Activated T-helper 1 cell treated with anti-CD3 and anti-CD28 coated beads, Interleukin-12 subunit alpha, Interleukin-12 subunit beta, Interleukin-2, Interleukin-4 antibody, amounts not matched to agents 30 ng/mL and 10 ng/mL and 1 ng/mL, durations not matched to agents 14 hours and 24 hours and 36 hours (primary cell): ENCODE measurements at places on chromosomes 6 and 20. TPM values are rescaled to one million over a fixed set of nuclear protein-coding genes. Genes with fewer than 3 reads are reported as not detected.

- no peaks in the 10 kb centered on the region for H3K4me1 ChIP-seq
- no peak overlapping the region for H3K27ac ChIP-seq
- no peak overlapping the region for H3K4me3 ChIP-seq
- no peak for DNase-seq
- H3K36me3 ChIP-seq = no peaks in the 10 kb centered on the region
Measured at GRCh38 chr6:142118925-142119324, 13.8 kb upstream of the GJE1 start.

GRCh38 chr20:62977613-62978560, 25.4 kb downstream of the SLC17A9 start:
- peaks cover 19% of the 10 kb centered on the region for H3K4me1 ChIP-seq
- no peak overlapping the region for H3K27ac ChIP-seq
- DNase-seq = peak; percentile 32
- peak overlapping the region; percentile 19 for H3K4me3 ChIP-seq

DNA sequence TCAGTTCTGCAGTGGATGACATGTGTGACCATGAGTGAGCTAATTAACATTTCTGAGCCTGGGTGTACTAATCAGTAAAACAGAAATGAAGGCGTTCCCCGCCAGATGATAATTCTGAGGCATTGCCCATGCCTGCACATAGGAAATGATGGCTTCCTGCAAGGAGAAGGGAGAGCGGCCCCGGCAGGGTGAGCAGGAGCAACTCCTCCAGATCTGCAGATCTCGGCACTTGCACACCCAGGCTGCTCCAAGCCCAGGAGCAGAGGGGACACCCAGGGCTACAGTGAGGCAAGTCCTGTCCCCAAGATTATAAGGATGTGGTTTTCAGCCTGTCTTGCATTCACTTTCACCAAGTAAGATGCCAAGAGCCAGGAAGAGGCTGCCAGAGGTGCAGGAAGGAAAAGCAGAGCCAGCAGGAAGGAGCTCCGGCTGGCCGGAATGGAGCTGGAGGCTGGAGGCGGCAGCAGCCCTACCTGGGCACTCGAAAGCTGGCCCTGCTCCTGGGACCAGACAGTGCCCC, 177.5 kb upstream of the CST7 start:
- no peak overlapping the region for H3K27ac ChIP-seq
- H3K27me3 ChIP-seq = peaks cover 17% of the 10 kb centered on the region
- H3K4me3 ChIP-seq = no peak overlapping the region
- no peaks in the 10 kb centered on the region for H3K36me3 ChIP-seq
- peaks cover 5% of the 10 kb centered on the region for H3K4me1 ChIP-seq

GRCh38 chr6:132795461-132795860, 3.0 kb downstream of the SLC18B1 start:
- DNase-seq = no peak
- H3K4me3 ChIP-seq = no peak overlapping the region
- no peaks in the 10 kb centered on the region for H3K27me3 ChIP-seq

GRCh38 chr20:10344953-10345352, 89.1 kb downstream of the MKKS start:
- no peaks in the 10 kb centered on the region for H3K36me3 ChIP-seq
- H3K27ac ChIP-seq = no peak overlapping the region
- H3K27me3 ChIP-seq = peaks cover 7% of the 10 kb centered on the region
- H3K4me1 ChIP-seq = no peaks in the 10 kb centered on the region
- no peak for DNase-seq

DNA sequence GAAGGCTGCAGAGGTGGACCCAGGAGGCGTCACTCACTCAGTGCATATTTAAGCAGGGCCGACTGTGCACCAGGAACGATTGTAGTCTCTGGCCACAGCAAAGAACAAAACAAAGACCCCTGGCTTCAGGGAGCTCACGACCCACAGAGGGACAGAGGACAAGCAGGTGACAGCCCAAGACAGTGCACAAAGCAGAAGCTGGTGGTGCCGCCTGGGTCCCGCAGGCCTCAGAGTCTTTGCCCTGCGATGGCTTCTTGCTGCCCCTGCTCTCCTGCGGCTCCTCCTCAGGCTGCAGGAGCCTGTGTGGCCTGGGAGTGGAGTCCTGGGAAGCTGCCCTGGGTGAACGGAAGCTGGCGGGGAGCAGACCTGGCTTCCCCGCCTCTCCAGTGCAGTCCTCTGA, 300.0 kb downstream of the PREX1 start:
- H3K4me3 ChIP-seq = no peak overlapping the region
- no peak overlapping the region for H3K27ac ChIP-seq
- no peaks in the 10 kb centered on the region for H3K27me3 ChIP-seq
- DNase-seq = no peak

DNA sequence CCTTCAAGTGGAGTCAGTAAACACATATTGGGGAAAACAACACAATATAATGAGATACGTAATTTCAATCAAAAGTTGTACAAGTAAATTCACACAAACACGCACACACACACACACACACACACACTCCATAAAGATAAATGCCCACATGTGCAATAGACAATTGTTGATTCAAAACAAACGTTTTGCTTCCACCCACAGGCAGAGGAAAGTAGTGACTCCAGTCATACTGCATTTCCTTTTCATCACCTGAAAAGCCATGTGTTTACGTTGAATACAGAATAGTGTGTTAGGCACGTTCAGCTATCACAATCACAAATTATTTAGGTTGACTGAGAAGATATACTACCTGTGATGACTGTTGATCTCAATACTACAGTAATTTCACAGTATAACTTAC, 443.8 kb upstream of the MANEA start:
- no peaks in the 10 kb centered on the region for H3K27me3 ChIP-seq
- no peak overlapping the region for H3K4me3 ChIP-seq
- no peaks in the 10 kb centered on the region for H3K4me1 ChIP-seq
- H3K27ac ChIP-seq = no peak overlapping the region
- H3K36me3 ChIP-seq = no peaks in the 10 kb centered on the region

GRCh38 chr6:157648561-157648960, 174.5 kb upstream of the SNX9 start:
- no peak overlapping the region for H3K4me3 ChIP-seq
- H3K4me1 ChIP-seq = peaks cover 16% of the 10 kb centered on the region
- peaks cover 14% of the 10 kb centered on the region for H3K36me3 ChIP-seq
- no peaks in the 10 kb centered on the region for H3K27me3 ChIP-seq
- no peak overlapping the region for H3K27ac ChIP-seq

DNA sequence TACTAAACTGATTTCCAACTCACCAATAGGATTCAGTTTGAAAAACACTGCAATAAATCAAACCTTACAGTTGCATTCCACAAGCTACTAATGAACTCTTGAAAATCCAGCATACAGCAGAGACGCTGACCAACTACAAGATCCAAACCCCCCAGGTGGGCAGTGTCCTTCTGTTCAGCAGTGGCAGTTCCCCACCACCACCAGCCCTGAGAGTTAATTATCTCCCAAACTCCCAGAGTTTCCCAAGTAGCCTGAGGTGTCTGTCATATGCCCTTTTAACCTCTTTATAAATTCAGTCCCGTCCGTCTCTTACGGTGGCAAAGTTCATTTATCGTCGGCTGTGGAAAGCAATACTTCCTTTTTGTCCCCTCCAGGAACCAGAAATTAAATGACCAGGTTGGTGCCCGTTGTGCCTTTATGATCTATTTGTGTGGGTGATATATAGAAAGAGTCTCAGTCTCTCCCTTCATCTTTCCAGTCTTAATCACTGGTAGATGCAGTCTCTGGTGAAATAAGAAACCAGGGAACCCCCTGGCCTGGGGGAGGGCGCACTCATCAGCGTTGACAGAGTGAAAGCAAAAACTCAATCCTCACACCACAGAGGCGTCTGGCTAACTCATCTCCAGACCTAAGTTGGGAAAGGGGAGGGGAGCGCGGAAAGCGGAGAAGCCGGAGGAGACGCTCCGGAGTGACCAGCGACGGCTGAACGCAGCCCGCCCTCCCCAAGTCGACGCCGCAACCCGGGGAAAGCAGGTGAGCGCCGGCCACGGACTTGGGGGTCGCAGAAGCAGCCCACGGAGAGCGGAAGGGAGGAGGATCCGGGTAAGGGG, 717 bp downstream of the MRPL14 start:
- H3K4me1 ChIP-seq = peaks cover 52% of the 10 kb centered on the region
- DNase-seq = peak; percentile 71
- peak overlapping the region; percentile 94 for H3K27ac ChIP-seq
- peak overlapping the region; percentile 90 for H3K4me3 ChIP-seq
- H3K27me3 ChIP-seq = no peaks in the 10 kb centered on the region

DNA sequence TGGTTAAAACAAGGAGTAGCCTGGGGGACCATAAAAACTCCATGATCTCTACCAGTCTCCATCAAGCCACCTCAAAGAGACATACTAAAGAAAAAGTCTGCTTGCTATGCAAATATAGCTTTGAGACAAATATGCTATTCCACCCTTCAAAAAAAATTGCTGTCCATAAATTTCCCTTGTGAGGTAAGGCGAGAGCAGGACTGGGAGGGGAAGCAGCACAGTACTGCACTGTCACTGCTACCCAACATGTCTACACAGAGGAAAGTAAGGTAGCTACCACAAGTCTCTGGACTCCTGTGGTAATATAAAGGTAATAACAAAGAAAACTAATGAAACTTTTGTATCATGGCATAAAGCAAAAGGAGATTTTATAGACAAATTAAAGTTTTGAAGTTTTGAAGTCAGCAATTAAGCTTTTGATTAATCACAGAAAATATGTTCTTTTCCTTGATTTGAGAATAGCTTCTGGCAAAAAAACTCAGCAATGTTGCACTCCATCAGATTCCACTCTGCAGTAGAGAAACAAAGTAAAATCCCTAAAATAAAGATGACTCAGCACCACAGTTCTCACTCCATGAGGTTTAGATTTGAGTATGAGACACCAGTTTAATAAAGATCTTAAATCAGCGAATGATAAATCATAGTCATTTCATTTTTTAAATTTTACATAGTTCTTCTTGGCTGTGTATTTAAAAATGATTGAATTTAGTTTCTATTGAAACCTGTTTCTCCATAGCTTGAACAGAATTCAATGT, 602.4 kb downstream of the COL12A1 start:
- H3K4me3 ChIP-seq = no peak overlapping the region
- no peaks in the 10 kb centered on the region for H3K36me3 ChIP-seq
- DNase-seq = no peak

Gene MED23
- 34.0 and 36.3 TPM in 2 replicates for total RNA-seq

Gene PNRC1
- total RNA-seq = 45.6 and 47.6 TPM in 2 replicates
